ENCODE measurements at places on chromosomes 4 and X.

DNA sequence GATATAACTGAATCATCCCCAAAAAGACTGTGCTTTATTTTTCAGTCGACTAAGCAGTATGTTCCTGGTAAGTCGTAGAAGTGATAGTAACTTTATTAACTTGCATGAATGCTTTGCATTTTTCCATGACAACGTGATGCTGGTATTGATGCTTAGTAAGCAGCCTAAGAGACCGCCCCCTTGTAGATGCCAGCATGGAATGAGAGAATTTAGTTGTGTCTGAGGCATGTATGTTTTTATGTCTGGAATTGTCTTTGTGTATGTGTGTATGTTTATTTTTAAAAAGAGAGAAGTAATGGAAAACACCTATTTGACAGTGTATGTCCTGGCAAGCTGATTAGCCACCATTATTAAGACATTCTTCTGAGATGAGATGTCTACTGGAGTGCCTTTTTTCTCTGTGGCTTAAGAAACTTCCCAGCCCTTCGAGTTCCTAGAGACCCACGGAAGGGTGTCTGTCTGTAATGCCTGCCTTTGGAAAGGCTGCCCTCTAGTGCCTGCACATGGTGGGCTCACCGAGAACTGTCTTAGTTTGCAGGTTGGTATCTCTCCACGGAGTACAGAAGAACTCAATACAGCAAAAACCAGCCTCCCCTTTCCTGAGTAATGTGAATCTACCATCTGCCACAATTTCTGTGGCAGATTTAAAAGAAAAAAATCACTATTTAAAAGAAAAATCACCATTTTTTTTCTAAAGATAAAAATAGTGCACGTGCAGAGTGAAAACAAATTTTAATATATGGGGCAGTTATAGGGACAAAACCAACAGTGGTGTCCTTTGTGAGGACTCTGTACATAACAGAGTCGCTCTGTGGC lies 85.9 kb downstream of the AASDH start:
- peak; percentile 32 for DNase-seq

- no peak for DNase-seq
Measured at GRCh38 chr4:99640676-99641075, 17.0 kb downstream of the C4orf54 start.

- DNase-seq = no peak
Measured at GRCh38 chr4:174134361-174134760, 149.1 kb downstream of the FBXO8 start.

DNA sequence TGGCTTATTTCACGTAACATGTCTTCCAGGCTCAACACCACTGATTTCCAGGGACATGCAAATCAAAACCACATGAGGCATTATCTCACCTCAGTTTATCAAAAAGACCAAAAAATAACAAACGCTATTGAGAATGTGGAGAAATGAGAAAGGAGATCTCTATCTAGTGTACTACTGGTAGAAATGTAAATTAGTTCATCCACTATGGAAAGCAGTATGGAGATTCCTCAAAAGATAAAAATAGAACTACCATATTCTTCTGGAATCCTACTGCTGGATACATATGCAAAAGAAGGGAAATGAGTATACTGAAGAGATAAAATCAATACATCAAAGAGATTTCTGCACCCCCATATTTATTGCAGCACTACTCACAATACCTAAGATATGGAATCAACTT lies 329.6 kb upstream of the NDST3 start:
- DNase-seq = no peak

- DNase-seq = no peak
Measured at GRCh38 chr4:38582889-38583470, 81.0 kb upstream of the KLF3 start.

Measured in T-helper 9 cell (primary cell).